ENCODE measurements at places on chromosomes 1 and 21. TPM values are rescaled to one million over a fixed set of nuclear protein-coding genes. Genes with fewer than 3 reads are reported as not detected.

Gene AKR7A3
- 1.4 TPM for total RNA-seq

Gene IFT25
- total RNA-seq, result 52.9 TPM

Gene RSRP1
- 144 TPM for total RNA-seq

Gene FGR
- total RNA-seq, result 0.07 TPM

Gene TNNI3K
- not detected for total RNA-seq

Gene S100A4
- total RNA-seq, result 181 TPM

Gene AADACL4
- not detected for total RNA-seq

- no peak overlapping the region for H3K27ac ChIP-seq
- no peak overlapping the region for H3K4me3 ChIP-seq
- H3K4me1 ChIP-seq, result no peaks in the 10 kb centered on the region
- peaks cover 28% of the 10 kb centered on the region for H3K27me3 ChIP-seq
- H3K36me3 ChIP-seq, result no peaks in the 10 kb centered on the region
These were observed 7.8 kb downstream of the KCNJ10 start for GRCh38 chr1:160062230-160062532.

- DNase-seq, result no peak
- H3K36me3 ChIP-seq, result no peaks in the 10 kb centered on the region
- H3K27me3 ChIP-seq, result peaks cover 5% of the 10 kb centered on the region
- H3K4me1 ChIP-seq, result peaks cover 2% of the 10 kb centered on the region
These were observed 138.8 kb upstream of the TNR start for GRCh38 chr1:175882192-175882591.

- no peak overlapping the region for H3K27ac ChIP-seq
- H3K36me3 ChIP-seq, result no peaks in the 10 kb centered on the region
- DNase-seq, result no peak
- no peaks in the 10 kb centered on the region for H3K27me3 ChIP-seq
- H3K4me3 ChIP-seq, result no peak overlapping the region
These were observed 100.6 kb downstream of the CRYAA start for GRCh38 chr21:43269440-43269839.

GRCh38 chr1:155940482-155940992, 901 bp upstream of the RXFP4 start:
- DNase-seq, result no peak
- H3K27ac ChIP-seq, result peak overlapping the region; percentile 83
- no peak overlapping the region for H3K4me3 ChIP-seq

DNA sequence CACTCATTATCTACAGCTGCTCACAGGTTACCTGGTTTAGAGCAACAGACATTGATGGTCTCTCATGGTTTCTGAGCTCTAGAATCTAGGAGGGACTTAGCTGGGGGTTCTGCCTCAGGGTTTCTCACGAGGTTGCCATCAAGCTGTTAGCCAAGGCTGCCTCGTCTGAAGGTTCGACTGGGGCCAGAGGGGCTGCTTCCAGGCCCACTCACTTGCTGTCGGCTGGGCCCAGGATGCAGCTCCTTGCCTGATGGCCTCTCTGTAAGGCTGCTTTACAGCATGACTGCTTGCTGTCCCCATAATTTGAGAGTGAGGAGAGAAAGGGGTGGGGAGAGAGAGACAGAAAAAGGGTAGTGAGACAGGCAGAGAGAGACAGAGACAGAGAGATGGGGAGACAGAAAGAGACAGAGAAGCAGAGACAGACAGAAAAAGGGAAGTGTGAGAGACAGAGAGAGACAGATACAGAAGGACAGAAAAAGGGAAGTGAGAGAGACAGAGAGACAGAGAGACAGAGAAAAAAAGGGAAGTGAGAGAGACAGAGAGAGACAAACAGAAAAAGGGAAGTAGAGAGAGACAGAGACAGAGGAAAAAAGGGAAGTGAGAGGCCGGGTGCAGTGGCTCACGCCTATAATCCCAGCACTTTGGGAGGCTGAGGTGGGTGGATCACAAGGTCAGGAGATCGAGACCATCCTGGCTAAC, 106.8 kb upstream of the C1orf174 start:
- no peaks in the 10 kb centered on the region for H3K36me3 ChIP-seq
- DNase-seq, result no peak
- no peaks in the 10 kb centered on the region for H3K27me3 ChIP-seq
- H3K4me3 ChIP-seq, result no peak overlapping the region
- no peak overlapping the region for H3K27ac ChIP-seq
- no peaks in the 10 kb centered on the region for H3K4me1 ChIP-seq
